ENCODE measurements at places on chromosomes 16 and 17.
A peak's percentile ranks its signal among the peaks of the same experiment; 100 is the strongest.

DNA sequence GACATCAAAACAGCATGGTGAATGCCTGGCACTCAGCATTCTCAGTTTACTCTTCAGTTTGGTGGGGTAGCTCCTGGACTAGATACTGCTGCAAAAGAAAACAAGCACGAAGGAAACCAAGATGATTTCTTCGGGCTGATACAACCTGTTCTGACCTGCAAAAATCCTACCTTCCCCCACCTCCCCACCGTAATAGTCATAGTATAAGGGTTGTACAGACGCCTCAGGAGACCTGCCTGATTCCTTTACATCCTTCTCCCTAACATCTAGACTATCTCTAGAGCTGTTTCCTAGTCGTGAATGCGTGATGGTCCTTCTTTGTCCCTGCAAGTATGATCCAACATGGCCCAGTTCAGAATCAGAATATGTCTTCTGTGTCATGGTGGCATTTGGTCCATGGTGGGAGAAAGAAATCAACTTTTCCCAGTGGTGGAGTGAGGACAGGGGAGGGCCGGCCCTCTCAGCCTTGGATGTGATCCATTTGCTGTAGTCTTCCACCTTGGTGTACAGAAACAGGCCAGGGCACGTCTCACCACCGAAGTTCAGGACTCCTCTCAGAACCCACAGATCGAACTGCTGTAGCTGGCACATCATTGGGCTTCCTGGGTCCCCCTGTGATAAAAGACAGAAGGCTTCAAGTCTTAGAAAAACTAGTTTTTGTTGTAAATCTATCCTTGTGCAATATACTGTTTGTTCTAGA lies 14.5 kb downstream of the PRSS54 start:
- no peak for DNase-seq

GRCh38 chr16:10521681-10522274 lies 58.6 kb downstream of the EMP2 start:
- DNase-seq, result peak; percentile 15

GRCh38 chr17:65156835-65157565 lies 19.8 kb downstream of the RGS9 start:
- no peak for DNase-seq

- DNase-seq, result no peak
Observed at GRCh38 chr17:58281511-58282011, 826 bp upstream of the MPO start.

GRCh38 chr17:30309591-30309990 lies 17.8 kb upstream of the BLMH start:
- no peak for DNase-seq

GRCh38 chr17:63833026-63833740 lies 5.7 kb upstream of the FTSJ3 start:
- DNase-seq, result no peak

DNA sequence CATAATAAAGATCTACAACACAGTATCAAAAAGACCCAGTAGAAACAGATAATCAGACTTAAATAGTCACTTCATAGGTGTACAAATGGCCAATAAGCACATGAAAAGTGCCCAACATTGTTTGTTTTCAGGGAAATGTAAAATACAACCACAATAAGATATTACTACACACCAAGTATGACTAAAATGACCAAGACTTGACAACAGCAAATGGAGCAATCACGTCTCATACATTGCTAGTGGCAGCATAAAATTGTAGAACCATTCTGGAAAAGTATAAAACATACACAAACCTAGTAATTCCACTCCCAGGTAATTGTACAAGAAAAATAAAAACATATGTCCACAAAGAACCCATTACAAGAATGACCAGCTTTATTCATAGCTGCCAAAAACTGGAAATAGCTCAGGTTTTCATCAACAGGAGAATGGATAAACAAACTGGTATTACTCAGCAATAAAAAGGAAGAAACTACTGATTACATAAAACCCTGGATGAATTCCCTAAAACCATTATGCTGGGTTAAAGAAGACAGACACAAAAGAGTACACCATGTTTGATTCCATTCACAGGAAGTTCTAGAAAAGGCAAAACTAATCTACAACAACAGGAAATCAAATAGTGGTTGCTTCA lies 85.6 kb downstream of the TTC19 start:
- no peak for DNase-seq

DNA sequence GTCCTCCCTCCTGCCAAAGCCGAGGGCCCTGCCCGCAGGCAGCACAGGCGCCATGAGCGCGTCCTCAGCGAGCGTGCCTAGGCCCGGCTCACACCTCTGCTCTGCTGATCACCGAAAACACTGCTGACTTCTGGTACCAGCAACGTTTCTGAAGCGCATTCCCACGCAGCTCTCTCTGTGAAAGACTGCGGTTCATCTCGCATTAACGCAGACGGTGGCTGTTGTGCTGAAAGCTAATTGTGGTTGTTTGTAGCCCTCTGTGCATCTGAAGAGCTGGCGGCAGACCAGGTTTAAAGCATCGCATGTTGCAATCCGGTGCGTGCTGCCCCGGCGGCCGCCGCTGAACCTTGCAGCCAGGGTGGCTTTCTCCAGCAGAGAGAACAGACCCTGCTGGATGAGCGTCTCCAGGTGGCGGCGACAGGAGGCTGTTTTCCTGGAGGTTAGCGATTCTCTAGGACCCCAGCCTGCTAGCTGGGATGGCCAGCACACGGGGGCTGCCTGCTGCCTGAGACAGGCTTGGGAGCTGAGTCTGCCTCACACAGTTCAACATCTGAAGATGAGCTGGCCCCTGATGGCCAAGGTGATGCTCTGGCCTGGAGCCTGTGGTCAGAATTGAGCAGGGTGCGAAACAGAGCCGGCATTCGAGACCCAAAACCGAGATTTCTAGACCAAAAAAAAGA lies 49.8 kb upstream of the CHMP6 start:
- DNase-seq, result peak; percentile 47

DNA sequence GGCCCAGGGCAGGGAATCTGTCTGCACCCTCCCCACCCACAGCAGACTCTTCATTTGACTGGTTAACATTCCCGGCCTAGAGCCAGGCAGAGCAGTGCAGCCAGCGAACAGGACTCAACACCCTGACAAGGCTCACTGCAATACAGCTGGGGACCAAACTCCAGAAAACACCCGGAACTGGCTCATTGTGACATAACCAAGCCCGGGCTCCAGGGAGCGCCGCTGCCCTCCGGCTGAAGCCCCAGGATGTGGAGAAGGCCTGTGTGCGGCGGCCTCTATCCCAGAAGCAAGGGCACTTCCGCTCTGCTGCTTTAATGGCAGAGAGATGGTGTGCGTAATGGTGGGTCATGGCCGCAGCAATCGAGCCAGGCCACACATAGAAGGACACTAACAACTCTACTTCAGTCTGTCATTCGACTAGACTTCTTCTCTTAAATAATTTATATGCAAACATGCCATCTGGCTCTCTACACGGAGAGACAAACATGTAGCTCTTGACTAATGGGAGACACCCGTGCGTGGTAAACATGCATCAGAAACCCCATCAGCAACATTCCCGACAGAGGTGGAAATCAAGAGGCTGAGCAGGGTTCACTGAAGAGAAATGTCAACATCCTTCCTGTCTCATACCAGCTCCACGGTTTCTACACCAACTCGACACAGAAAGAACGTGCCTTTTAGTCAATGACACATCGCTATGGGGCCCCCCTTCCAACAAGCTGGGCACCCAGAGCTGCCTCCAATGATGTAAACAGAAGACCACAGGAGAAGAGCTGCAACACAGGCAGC lies 18.0 kb downstream of the KLHDC4 start:
- DNase-seq, result no peak

GRCh38 chr16:27449434-27450195 lies 47.6 kb downstream of the IL21R start:
- no peak for DNase-seq

GRCh38 chr17:47280072-47280811 lies 26.6 kb downstream of the ITGB3 start:
- no peak for DNase-seq

GRCh38 chr16:87579691-87580090 lies 22.6 kb upstream of the JPH3 start:
- no peak for DNase-seq

DNA sequence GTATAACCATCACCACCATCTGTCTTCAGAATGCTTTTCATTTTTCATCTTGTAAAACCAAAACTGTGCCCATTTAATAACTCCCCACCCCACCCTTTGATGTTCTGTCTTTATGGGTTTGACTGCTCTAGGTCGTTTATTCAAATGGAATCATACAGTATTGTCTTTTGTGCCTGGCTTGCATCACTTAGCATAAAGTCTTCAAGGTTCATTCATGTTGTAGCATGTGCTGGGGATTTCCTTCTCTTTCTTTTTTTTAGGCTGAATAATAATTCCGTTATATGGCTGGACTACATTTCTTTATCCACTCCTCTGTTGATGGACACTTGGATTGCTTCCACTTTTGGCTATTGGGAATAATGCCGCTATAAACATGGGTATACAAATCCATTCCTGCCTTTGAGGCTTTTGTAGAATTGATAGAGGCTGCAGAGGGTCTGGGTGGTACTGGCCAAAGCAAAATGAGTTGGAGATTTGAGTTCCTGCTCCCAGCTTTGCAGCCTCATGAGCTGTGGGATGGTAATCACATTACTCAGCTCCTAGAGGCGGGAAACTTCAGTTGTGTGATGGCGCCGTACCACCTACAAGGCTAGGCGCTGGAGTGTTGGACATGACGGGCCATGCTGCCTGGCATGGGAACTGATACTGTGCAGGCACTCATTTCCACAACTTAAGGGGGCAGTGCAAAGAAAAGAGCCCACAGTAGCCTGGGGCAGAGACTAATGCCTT lies 64.8 kb downstream of the CLEC16A start:
- no peak for DNase-seq

- DNase-seq, result no peak
Observed at GRCh38 chr17:27336184-27336583, 42.3 kb downstream of the WSB1 start.

DNA sequence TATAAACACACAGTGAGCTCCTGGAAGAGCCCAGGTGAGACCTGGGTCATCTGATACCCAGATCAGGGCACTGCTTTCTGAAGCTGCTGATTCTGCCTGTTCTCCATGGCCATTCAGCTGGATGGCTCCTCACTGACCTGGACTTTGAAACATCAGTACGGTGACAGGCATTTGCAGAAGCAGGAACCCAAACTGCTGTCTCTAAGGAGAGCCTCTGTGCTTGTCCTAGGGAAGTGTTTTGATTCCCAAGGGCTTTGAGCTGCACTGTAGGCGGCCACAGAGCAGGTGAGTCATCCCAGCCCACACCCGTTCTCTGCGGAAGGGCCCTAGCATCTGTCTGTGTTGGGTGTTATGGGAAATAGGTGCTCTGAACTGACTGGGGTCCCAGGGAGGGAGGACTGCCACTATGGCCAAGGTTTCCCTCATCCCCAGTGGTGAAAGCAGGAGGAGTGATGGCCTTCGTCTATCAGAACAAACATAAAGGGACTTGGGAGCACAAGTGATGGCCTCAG lies 60.7 kb upstream of the ADCY9 start:
- no peak for DNase-seq

GRCh38 chr16:70714581-70715054 lies 28.8 kb upstream of the MTSS2 start:
- no peak for DNase-seq

GRCh38 chr17:60390186-60390585 lies 1.7 kb downstream of the USP32 start:
- no peak for DNase-seq

DNA sequence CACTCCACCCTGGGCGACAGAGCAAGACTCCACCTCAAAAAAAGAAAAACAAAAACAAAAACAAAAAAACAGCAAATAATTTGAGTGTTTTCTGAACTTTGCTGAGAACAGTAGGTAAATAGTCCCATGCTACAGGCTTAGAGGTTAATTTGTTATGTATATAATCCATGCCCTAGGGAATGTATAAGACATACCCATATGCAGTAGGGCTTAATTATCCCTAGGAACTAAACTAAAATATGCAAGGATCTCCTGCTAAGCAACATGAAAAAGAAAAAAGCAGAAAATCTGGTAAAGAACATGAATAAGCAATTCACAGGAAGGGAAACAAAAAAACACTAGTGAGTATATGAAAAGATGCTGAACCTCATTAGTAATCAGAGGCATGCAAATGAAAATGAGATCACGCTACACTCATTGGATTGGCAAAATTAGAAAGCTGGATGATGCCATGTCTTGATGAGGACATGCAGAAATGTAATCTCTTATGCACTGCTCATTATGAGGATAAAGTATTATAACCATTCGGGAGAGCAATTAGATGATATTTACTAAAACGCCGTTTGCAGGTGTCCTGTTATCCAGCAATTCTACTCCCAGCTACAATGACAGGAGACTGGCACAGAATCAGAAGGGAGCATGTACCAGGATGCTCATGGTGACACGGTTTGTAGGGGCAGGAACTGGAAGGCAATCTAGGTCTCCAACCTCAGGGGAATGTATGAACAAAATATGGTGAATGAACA lies 5.6 kb downstream of the KCTD13 start:
- DNase-seq, result no peak

DNA sequence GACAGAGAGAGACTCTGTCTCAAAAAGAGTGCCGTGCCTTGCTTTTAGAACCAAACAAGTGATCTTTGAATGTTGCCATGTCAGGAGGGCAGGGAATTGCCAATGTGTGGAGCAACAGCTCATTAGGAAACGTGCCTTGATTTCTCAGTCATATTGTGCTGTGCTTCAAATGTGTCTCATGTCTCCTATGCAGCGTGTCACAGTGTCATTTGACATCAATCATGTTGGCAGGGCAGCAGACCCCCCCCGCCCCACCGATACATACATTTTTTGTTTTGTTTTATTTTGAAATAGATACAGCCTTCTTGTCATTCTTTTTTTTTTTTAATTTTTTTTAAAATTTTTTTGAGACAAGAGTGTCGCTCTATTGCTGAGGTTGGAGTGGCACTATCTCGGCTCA lies 22.1 kb downstream of the MRC2 start:
- no peak for DNase-seq

GRCh38 chr16:86379505-86379846 lies 130.9 kb upstream of the FOXF1 start:
- DNase-seq, result no peak

GRCh38 chr17:83174362-83175118 lies 95.1 kb downstream of the METRNL start:
- no peak for DNase-seq

- DNase-seq, result no peak
Observed at GRCh38 chr17:10661437-10661836, 4.3 kb upstream of the MYH3 start.

GRCh38 chr17:54882950-54883349 lies 17.7 kb upstream of the TOM1L1 start:
- DNase-seq, result no peak
